Suppressor macrophage (primary cell): ENCODE measurements at places on chromosomes 12 and 14.

- DNase-seq: no peak
Measured at GRCh38 chr14:97456958-97457357, 659.8 kb downstream of the VRK1 start.

GRCh38 chr12:9064815-9065606 lies 50.7 kb downstream of the A2M start:
- peak; percentile 29 for DNase-seq

DNA sequence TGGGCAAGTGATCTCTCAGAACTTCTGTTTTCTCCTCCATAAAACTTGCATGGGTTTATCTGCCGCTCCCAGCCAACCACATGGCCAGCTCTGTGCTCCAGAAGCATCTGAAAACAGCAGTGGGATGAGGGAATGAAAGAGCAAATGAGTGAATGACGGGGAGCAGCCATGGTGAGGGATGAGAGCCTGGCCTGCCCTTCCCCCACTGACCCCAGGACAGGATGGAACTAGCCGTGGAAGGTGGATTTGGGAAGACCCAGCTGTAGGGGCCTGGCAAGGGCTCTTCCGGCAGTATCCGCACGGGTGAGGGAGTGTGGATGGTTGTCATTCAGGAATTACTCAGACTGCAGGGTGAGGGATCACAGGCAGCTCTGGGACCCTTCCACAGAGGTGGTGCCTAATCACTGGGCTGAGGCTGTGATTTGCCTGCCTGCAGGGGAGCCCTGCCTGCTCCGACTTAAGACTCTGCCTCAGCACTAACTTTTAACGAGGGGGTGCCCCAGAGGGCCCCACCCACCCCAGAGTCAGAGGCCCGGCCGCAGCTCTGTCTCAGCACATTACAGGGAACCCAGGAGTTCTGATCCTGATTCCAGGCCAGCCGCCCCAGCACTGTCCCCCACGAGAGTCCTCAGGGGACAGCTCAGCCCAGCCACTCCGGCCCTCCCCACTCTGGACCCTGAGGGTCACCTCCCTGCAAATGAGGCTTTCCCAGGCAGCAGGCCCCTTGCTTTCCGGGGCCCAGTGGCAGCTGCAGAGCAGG lies 136.8 kb upstream of the C14orf180 start:
- DNase-seq: no peak

DNA sequence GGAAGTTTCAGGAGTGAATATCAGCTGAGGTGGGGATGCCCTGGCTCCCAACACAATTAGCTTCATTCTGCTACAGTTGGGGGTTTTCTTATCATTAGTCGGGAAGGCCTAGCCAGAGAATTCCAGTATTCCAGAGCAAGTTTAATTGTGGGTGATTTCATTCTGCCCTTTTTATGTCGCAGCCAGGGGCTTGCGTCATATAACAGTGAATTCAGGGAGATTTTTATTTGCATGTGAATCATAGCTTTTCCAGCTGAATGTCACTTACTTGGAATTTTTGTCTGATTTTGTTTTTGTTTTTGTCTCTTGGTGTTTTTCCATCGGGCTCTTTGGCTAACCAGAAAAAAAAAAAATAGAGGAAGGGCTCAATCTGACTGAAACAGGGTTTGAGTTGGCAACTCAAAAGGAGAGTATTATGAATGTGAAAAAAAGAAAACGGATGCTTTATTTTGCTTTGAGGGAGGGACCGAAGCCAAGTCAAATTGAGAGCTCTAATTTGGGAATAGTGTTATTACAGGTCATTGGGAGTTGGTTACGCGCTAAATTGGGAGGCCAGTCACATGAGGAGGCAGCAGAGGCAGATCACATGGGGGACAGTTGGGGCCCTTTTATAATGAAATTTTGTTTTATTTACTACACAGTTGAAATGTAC lies 119.4 kb downstream of the SAMD4A start:
- DNase-seq: no peak

- DNase-seq: no peak
Measured at GRCh38 chr12:71782017-71782416, 27.4 kb downstream of the RAB21 start.

- DNase-seq: no peak
Measured at GRCh38 chr12:74539765-74540526, 2.3 kb downstream of the ATXN7L3B start.

- no peak for DNase-seq
Measured at GRCh38 chr14:36426113-36426512, 93.9 kb downstream of the NKX2-1 start.

DNA sequence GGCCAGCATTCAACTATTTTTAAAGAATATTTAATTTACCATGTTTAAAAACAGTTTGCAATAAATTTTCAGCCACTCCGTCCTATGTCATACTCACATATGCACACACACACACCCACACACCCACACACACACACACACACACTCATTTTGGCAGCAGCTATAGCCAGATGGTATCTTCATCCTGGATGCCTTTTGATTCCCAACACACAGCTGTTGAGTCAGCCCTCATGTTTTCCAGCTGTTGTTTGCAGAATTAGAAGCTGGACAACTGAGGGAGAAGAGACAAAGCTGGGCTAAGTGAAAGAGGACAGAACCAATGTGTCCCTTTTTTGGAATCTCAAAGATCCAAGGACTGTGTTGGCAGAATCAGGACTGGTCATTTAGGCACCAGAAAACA lies 80.0 kb upstream of the EGLN3 start:
- no peak for DNase-seq

- no peak for DNase-seq
Measured at GRCh38 chr14:71029236-71029781, 122.0 kb downstream of the PCNX1 start.

DNA sequence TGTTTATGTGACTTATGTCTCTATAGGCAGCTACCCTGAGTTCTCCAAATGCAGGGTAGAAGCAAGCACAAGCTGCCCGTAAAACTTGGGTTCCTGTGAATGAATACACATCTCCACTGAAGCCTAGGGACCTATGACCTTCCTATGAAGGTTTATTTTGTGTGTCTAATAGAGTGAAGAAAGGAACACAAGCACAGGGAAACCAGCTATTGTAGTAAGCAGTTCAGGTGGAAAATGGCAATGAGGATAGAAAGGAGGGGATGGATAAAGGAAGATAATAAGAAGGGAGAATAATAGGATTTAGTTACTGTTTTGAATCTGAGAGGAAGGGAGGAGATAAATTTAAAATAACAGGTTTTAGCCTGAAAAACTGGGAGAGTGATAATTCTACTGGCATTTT lies 2.4 kb downstream of the PFKM start:
- DNase-seq: no peak

- no peak for DNase-seq
Measured at GRCh38 chr14:95833429-95833828, 43.2 kb upstream of the TUNAR start.

DNA sequence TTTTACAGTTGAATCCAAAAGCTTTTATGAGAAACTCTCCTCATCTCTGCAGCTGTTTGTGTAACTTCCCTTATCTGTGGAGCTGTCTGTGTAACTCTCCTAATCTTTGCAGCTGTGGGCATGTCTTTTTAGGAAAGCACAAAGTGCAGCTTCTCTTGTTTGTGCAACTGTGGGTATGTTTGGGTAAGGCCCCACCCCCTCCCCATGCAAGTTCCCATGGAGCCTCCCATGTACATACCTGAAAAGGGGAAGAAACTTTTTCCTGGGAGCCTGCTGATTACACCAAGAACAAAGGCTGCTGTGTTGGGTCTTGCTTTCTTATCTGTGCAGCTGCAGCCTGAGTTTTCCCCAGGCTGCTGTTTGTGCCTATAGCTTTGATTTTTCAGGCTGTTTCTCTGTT lies 42.7 kb upstream of the CDKN3 start:
- peak; percentile 6 for DNase-seq

GRCh38 chr12:92400006-92400405 lies 254.4 kb upstream of the BTG1 start:
- no peak for DNase-seq

GRCh38 chr12:124445121-124445718 lies 122.2 kb downstream of the NCOR2 start:
- no peak for DNase-seq

DNA sequence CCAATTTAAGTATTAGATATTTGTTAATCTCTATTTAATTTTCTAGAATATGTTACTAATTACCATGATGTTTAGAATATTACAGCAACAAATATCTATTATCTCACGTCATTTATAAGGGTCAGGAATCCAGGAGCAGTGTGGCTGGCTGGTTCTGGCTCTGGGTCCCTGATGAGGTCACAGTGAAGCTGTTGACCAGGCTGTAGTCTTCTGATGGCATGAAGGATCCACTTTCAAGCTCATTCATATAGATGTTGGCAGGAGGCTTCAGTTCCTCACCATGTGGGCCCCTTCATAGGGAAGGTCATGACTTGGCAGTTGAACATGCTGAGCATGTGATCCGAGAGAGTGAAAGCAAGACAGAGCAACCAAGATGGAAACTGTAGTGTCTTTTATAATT lies 375.6 kb downstream of the ATP23 start:
- no peak for DNase-seq

GRCh38 chr12:14578646-14579045 lies 11.0 kb upstream of the PLBD1 start:
- DNase-seq: peak; percentile 25

GRCh38 chr12:15932971-15933370 lies 21.8 kb downstream of the DERA start:
- DNase-seq: peak; percentile 68

DNA sequence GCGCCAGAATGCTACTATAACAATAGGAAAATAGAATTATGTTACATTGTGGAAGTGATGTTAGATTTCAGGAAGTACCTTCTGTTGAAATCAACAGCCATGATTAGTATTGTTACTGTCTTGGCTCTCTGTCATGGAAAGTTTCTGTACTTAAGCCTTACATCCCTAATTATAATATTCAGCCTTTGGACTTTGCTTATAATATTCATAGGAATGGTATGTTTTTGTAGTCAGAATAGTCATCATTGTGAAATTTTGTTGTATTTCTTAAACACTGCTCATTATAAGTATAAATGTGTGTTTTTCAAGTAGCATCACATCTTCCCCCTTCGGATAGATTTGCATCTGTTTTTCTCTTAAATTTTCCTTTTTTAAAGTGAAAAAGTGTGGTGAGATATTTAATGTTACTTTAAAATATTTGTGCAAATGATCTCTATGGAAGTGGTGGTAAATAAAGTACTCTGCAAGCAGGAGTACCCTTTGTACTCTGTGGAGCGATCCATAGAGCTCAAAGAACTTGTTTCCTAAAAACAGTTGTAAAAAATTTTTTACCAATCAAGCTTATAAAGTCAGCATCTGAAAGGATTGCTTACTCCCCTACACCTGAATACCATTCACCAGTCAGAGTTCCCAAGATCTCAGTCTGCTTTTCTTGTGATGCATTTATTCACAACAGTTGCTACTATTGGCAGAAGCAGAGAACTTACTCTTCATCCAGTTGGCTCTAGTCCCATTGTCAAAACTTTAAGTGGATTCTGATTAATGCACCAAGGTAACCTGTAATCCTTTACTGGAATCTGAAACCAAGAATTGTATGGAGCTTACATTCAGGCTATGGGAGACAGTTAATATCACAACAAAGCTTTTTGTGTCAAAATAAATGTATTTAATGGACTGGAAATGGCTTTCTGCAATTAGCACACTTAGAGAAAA lies 87.8 kb downstream of the RIC8B start:
- peak; percentile 49 for DNase-seq

DNA sequence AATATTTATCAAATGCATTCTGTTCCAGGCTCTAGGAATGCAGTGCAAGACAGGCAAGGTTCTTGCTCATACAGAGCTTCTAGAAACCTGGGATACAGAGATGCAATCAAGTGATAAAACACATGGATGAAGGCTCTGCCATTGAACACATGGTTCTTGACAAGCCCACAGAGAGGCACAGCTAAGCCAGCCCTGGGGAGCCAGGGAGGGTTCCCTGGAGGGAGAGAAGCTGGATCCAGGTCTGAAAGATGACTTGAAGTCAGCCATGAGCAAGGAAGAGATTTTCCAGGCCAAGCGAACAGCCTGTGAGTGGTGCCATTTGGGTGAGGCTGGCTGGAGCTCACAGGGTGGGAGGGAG lies 66.2 kb downstream of the IRF2BPL start:
- no peak for DNase-seq
